ENCODE measurements at places on chromosomes 5 and 9.

GRCh38 chr5:82066791-82067190 is 95.0 kb downstream of the ATG10 start:
- no peak for DNase-seq

GRCh38 chr9:35555246-35555701 is 49.8 kb upstream of the TESK1 start:
- DNase-seq = no peak

- DNase-seq = no peak
Observed at GRCh38 chr5:94807985-94808384, 189.5 kb downstream of the SLF1 start.

DNA sequence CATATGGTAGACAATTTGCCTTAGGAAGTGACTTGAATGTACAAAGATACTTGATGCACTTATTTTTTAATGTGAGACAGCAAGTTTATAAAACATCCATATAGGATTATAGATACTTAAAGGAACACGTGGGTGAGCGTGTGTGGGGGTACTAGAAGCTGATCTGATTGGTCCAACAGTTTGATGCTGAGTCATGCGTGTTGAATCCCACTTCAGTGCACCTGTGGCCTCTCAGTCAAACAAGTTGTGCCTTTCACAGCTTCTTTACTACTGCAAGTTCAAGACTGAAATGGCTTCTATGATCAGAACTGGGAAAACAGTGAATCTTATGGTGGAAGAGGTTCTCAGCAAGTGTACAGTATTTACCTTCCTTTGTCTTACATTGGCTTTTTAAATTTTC is 98.9 kb downstream of the MAP1B start:
- DNase-seq = no peak

- DNase-seq = no peak
Observed at GRCh38 chr9:131868766-131869165, 128.9 kb upstream of the RAPGEF1 start.

DNA sequence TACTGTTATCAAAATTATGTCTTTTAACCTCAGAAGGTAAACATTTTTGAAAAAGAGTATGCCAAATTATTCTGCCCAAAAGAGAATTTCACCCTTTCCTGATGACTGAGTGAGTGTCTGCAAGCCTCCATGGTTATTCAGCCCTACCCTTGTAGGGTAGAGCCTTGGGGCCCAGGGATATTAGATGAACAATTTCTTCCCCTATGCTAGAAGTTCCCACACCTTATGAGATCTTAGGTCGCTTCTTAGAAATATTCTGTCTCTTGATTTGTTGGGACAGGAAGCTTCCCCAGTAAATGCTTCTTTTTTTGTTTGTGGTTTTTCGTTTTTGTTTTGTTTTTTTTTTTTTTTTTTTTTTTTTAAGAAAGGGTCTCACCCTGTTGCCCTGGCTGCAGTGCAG is 3.1 kb downstream of the CRB2 start:
- DNase-seq = no peak

- peak; percentile 57 for DNase-seq
Observed at GRCh38 chr5:150217873-150218692, 28.2 kb downstream of the SLC6A7 start.

GRCh38 chr9:26768145-26768544 is 124.5 kb downstream of the CAAP1 start:
- DNase-seq = no peak

- DNase-seq = no peak
Observed at GRCh38 chr5:140953234-140953633, 13.0 kb upstream of the PCDHAC2 start.

DNA sequence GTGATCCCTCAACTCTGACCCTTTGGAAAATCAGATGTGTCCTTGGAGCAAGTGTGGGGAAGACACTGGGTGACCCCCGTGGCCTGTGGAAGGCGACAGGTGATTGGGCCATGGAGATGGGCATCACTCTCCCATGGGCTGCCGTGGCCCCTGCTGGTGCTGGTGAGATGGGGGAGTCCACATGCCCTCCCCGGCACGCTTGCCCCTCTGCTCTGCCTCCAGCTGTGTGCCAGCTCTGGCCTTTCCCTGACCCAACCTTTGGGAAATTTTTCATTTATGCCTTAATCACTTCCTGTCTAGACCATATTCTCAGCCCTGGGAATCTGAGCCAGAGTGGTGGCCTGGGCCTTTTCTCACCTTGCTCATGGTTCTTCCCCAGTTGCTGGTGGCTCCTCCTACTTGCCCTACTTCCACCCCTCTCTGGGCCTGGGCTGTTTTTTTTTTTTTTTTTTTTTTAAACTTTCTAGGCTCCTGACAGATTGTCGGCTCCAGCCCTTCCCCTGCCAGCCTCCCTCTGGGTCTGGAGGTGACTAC is 56.6 kb downstream of the RGS3 start:
- peak; percentile 30 for DNase-seq

DNA sequence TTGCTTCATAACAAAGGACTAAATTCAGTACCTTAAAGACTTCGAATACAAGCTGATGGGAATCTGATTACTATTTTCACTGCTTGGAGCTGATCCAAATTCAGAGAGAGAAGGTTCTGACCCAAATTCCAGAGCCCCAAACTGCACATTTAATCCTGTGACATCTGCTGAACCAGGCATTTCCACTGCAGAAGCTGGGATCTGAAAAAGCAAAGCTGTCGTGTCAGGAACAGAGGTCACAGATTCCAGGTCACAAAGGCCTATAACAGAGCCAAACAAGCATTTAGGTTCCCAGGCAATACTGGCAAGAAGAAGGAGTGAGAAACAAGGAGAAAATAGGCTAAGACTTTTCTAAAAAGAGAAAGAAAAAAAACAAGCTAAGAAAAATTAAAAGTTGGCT is 105.3 kb downstream of the UBAP2 start:
- no peak for DNase-seq

DNA sequence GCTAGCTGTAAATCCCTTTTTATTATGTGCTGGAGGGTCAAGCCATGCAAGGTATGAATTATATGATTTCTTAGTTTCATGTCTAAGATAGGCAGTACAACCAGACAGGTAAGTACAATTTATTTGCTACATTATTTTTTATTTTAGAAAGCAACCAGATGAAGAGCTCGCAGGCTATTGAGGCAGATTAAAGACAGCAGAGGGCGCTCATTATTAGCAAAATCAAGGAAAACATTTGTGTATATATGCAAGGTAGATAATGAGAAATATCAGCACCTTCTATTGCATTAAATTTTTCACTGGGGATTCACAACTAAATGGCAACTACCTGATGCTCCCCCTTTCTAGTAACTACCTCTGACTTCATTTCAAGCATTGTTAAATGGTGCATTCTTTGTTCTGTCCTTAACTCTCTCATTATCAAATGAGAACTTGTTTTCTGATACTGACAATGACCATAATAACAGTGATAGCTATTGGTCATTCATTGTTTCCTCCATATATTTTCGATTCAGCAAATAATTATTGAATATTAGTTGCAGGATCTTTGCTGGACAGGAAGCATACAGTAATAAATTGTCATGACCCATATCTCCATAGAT is 8.6 kb downstream of the SCGB3A2 start:
- DNase-seq = no peak

- DNase-seq = no peak
Observed at GRCh38 chr9:106945727-106946660, 83.0 kb downstream of the ZNF462 start.

- DNase-seq = no peak
Observed at GRCh38 chr9:99445371-99445891, 223.3 kb downstream of the SEC61B start.

GRCh38 chr9:81053298-81054025 is 635.9 kb downstream of the TLE1 start:
- no peak for DNase-seq

GRCh38 chr5:98309785-98310598 is 463.5 kb upstream of the RGMB start:
- DNase-seq = no peak

GRCh38 chr5:80057921-80058320 is 22.8 kb downstream of the THBS4 start:
- DNase-seq = no peak

DNA sequence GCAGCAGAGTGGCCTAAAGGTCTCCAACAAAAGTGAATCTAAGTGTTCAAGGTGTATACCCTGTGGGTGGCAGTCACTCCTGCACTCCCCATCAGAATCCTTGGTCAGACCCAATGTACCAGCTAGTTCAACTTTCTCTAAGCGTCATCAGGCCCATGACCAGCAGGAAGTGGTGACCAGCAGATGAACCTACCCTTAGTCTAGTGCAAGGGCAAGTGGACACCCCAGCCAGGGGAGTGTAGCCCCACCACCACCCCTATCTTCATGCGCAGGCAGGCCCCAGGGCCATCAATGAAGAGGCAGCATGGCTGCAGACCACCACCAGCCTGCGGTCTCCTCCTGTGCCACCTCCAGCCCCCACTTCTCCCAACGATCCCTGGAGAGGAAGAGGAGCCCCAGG is 213.1 kb downstream of the AGTPBP1 start:
- no peak for DNase-seq

- DNase-seq = no peak
Observed at GRCh38 chr9:100869326-100869725, 159.2 kb upstream of the PLPPR1 start.

- no peak for DNase-seq
Observed at GRCh38 chr5:78327761-78328510, 32.5 kb upstream of the SCAMP1 start.

GRCh38 chr5:74250304-74251102 is 390.0 kb downstream of the ENC1 start:
- DNase-seq = no peak

DNA sequence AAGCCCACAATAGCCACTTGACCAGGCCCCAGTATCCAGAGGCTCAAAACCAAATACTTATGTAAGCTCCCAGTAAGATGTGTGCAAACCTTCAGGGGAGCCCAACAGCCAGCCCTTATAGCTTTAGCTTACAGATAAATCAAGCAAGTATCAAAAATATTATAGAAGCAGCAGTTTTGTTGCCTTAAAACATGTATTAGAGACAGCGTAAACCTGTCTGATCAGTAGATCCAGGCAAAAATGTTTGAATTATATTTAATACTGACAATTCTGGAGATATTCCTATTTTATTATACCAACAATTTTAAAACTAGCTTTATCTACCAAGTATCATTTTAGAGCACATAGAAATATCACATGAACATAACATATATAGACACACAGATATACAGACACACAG is 365.6 kb upstream of the KLF4 start:
- no peak for DNase-seq

GRCh38 chr9:6113312-6113711 is 97.9 kb upstream of the RANBP6 start:
- DNase-seq = no peak

- no peak for DNase-seq
Observed at GRCh38 chr9:71010258-71010657, 111.2 kb downstream of the TRPM3 start.

DNA sequence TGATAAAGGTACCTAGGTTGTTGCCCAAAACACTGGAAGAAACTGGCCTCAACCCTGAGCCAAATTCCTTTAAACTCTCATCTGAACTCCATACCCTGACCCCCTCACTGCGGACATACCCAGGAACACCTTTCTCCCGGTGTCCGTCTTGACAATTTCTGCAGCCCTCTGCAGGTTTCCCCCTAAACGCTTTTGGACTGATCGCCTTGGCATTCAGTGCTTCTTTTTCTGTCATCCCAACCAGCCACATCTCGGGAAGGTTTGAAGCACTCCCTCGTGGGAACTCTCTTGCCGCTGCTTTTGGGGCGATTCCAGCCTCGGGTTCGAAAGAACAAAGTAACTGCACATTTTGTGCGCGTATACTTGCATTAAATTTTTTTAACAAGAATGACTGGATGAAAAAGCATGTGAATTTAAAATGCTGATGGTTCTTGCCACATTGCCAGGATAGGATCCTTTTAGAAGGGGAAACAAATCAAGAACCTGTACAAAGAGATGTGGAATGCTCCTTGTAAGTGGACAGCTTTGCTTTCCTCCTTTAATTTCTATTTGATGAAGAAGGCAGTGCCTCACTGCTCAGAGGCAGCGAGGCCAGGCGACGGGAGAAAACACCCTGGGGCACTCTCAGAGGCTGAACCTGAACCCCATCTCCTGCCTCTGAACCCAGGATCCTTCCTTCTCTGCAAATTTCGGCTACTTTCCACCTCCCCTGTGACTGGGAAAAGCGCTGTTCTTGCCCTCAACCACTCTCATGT is 615 bp downstream of the PSMD5 start:
- DNase-seq = no peak

DNA sequence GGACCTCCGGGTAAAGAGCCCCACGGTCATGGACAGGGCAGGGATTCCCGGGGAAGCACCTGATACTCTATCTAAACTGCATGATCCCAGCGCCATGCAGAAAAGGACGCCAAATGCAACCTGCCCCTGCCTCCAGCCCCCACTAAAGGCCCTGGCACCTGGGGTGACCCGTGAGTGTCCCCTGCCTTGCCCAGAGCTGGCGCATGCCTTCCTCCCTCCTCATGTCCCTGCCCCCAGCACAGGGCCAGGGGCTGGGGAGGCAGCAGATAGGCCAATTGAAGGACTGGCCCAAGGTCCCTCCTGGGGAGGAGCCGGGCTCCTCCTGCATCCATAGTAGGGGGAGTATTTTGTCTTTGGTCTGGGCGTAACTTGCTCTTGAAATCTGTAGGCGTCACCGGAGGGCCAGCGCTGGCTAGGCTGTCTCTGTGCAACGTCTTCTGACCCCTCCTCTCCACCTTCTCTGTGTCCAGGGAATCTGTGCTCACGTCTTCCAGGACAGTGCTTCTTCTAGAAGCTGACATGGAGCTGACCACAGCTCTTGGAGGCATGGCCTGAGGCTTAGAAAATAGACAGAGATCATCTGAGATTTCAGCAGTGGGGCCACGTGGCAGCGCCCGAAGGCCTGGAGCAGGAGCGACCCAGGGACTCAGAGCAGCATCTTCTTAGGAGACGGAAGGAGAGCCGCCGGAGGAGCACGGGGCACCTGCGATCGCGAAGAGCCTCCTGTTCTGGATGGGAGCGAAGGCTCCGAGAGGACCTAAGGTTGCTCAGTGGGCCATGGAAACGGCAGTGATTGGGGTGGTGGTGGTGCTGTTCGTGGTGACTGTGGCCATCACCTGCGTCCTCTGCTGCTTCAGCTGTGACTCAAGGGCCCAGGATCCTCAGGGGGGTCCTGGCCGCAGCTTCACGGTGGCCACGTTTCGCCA is 660 bp downstream of the SPAAR start:
- DNase-seq = no peak

DNA sequence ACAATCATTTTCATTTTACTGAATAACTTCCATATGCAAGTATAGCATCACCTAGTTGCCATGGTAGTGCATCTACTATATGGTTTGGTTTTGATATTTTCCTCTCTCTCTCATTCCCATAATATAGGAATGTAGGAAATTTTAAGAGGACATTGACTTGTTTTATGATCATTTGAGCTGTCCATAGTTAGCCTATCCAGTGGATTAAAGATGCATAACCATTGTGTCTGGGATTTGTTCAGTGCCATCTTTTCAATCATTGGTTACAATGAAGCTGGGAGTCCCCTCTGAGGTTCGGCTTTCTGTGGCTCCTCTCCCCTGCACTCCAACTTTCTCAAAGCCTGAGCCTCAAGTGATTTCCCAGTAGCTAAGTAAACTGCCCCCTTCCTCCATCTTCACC is 458.5 kb downstream of the RAB3C start:
- no peak for DNase-seq

GRCh38 chr9:112917987-112918362 is 27.3 kb upstream of the SLC46A2 start:
- no peak for DNase-seq

- DNase-seq = no peak
Observed at GRCh38 chr5:146302406-146302805, 36.2 kb upstream of the POU4F3 start.
